ENCODE measurements at places on chromosomes 16 and 17. TPM values are rescaled to one million over a fixed set of nuclear protein-coding genes. Genes with fewer than 3 reads are reported as not detected.

The NOG gene
- total RNA-seq = 0.77 TPM

The C16orf74 gene
- 0.71 TPM for total RNA-seq

GRCh38 chr16:65373097-65373496, 251.2 kb upstream of the CDH11 start:
- DNase-seq = no peak

DNA sequence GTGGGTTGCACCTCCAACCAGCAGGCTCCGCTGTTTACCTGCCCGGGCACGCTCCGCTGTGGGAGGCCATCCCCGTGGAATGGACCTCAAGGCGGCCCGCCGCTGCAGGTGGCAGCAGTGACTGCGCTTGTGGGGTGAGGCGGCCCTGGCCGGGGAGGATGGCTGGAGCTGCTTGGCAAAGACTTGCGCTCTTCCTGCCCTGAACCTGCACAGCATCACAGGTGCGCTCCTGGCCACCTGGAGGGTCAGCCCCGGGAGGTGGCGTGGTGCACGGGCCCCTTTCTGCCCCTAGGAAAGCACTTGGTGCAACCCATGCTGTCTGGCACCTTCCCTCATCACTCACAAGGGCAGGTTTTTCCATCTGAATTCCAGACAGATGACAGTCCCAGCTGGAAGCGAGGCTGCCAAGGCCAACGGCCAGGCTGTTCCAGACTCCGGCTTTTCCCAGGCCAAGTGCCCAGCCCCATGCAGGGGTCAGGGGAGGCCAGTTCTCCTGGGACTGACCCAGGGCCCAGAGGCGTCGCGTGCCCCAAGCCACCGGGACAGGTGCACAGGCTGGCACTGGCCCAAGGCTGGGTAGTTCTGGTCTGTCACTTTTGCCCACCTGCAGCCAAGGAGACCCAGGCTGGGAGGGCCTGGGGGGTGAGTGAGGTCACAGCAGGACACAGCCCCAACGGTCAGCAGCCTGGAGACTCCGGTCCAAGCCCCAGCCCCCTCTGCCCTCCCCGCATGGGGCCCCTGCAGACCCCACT, 13.3 kb downstream of the UTS2R start:
- no peak for DNase-seq

- DNase-seq = no peak
Measured at GRCh38 chr17:49822829-49823228, 25.0 kb downstream of the TAC4 start.

DNA sequence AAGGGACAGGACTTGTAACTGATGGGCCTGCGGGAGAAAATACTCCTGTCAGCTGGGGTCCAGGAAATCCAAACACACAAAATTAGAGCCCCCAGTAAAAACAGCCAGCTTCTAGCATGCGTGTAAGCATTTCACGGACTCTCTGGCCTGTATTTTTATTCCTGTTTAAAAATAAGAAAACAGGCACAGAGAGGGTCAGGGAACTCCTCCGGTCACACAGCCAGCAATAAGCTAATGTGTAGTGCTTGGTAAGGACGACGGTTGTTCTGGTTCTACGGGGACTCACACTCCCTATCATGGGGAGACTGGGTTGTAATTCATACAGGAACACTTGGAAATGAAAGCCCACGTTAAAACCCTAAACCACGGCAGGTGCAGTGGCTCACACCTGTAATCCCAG, 1.5 kb upstream of the TCF25 start:
- DNase-seq = no peak

All from natural killer cell (primary cell).